ENCODE measurements at places on chromosomes 16 and 17.

DNA sequence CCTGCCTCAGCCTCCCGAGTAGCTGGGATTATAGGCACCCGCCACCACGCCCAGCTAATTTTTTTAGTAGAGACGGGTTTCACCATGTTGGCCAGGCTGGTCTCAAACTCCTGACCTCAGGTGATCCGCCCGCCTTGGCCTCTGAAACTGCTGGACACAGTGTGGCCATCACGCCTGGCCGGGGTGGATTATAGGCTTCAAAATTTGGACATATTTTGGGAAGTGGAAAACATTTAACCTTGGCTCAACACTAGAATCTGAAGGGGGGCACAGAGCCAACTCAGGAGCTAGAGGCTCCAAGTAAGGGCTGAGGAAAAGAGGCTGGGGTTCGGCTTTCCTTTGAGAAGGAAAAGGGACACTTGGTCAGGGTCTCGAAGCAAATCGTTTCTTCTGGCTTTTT lies 2.2 kb upstream of the CDK5R1 start:
- no peak for DNase-seq

GRCh38 chr17:22268912-22269220 lies 576.5 kb downstream of the KCNJ18 start:
- DNase-seq, result no peak

GRCh38 chr17:4895657-4896331 lies 3.5 kb upstream of the C17orf107 start:
- DNase-seq, result no peak

- DNase-seq, result no peak
Observed at GRCh38 chr16:1431497-1432270, 806 bp downstream of the PERCC1 start.

- no peak for DNase-seq
Observed at GRCh38 chr17:47279062-47279801, 25.6 kb downstream of the ITGB3 start.

DNA sequence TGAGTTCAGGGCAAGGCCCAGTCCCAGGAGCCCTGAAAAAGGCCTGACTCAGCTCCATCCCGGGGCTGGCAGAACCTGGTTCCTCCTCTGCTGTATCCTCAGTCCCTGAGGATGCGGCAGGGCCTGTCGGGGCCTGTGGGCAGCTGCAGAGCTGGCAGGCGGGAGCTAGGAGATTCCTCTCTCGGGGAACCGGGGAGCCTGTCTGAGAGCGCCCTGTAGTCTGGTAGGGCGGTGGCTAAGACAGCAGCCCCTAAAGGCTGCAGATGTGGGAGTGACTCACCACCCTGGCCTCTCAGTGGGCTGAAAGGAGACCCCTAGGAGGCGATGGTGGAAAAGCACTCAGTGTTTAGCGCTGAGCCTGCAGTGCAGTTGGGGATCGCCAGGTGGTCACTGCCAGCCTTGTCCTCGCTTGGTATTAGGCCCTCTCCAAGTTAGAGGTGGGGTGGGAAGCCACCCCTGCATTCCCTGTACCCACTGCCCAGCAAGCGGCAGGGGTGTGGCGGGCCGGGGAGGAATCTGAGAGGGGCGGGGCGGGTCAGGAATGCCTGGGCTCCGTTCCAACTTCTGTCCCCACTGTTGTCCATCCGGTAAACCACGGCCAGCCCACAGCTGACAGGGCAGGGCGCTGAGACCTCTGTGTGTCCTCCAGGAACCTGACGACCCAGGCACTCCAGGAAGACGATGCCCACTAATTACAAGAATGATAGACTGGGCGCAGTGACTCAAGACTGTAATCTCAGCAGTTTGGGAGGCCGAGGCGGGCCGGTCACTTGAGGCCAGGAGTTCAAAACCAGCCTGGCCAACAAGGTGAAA lies 29.5 kb upstream of the CDH1 start:
- DNase-seq, result no peak

DNA sequence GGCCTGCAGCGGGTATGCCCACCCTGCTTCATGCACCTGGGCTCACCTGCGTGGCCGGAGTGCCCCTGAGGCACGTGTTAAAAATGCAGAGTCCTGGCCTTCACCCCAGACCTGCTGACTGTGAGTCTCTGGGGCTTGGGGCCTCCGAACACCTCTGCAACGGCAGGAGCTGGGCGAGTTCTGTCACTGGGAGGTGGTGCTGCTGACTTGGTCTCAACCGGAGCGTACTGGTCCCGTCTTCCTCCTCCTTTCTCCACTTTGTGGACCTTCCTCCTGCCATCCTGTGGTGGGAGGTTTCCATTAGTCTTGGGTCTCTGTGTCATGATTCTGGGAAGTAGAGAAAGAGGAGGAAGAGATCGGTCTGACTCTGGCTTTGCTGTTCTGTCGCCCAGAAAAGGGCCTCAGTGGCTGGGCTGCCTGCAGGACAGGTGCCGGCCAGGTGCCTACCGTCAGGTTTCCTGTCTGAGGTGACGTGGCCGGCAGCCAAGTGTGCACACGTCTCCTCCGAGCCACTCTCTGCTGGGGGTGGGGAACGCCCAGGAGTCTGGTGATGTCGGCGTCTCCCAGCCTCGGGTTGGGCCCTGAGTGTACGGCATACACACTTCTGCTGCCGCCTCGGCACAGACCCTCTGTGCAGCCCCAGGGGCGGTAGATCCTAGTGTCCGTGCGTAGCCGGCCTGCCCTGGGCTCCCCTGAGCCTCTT lies 6.9 kb downstream of the TSC2 start:
- no peak for DNase-seq

- DNase-seq, result no peak
Observed at GRCh38 chr17:40351359-40352236, 12.9 kb downstream of the GJD3 start.

GRCh38 chr17:18041776-18042175 lies 2.6 kb downstream of the GID4 start:
- DNase-seq, result no peak
